ENCODE measurements at places on chromosomes 13 and 19.

GRCh38 chr13:46526100-46526735, 26.8 kb upstream of the LRCH1 start:
- no peak for DNase-seq

DNA sequence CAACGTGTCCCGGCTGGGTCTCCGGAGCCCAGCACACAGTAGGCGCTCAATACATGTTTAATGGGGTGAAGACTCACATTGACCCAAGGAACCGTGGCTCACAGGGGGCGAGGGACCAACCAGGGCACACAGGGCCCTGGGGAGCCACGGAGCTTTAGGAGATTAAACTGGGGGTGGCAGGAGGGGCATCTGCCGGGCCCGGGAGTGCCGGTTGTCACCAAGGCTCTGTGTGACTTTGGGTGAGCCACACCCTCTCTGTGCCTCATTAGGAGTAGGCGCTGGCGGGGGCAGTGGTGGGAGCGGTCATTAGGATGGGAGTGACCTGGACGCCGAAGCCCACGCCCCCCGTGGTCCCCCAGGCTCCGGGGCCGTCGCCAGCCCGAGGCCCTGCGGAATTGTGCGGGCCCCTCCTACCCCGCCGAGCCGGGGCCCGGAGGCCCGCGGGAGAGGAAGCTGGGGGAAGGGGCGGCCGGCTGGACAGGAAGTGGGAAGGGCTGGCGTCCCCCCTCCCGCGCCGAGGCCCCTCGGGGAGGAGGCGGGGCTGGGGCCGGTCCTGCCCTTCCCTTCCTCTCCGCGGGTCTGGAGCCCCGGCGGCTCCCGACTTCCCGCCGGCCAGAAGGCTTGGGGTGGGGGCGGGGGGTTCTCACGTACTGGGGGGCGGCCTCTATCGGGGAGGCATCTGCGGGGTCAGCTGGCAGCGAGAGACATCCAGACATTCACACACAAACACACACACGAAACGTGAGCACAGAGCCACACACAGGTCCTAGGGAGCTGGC, 1.8 kb upstream of the SSBP4 start:
- no peak for DNase-seq

GRCh38 chr13:92017737-92018136, 619.3 kb downstream of the GPC5 start:
- DNase-seq, result no peak

DNA sequence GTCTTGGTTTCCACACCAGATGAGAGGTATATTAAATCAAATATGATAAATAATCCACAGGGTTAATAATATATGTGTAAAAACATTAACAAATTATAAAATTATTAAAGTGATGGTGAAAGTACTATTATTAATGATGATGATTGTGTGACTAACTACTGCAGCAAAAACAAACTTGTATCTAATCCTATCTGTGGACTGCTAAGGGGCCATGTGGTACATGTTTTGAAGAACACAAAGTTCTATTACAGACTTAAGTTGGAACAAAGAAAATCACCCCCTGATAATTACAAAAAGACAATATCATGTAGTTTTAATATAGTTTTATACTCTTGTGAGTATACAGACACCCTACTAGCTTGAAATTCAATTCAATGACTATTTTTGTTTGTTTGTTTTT, 504.2 kb upstream of the NBEA start:
- no peak for DNase-seq

DNA sequence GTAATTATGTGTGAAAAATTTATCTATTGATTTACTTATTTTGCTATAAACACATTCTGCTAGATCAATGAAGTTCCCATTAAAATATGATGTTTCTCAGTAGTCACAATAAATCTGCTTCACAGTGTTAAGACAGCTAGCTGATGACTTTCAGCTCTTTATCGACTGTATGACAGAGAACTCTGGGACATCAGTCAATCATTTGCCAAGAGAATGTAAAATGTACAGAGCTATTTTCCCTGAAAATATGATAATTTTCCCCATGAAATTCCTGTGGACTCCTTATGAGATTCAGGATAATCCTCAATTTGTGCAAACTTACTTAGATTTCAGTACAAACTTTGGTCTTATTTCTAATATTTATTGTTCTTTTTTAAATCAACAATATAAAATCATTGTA, 430.5 kb downstream of the SLITRK6 start:
- no peak for DNase-seq
